ENCODE measurements at places on chromosomes 11 and 22. TPM values are rescaled to one million over a fixed set of nuclear protein-coding genes. Genes with fewer than 3 reads are reported as not detected.

The IL18 gene
- 0.32 TPM for total RNA-seq

The CADM1 gene
- 4.6 TPM for total RNA-seq

The IL17REL gene
- total RNA-seq, result not detected

The HORMAD2 gene
- total RNA-seq, result not detected

The TRIM51 gene
- not detected for total RNA-seq

The STK33 gene
- total RNA-seq, result 1.4 TPM

The RIMBP3B gene
- under 0.01 TPM for total RNA-seq
